ENCODE measurements at places on chromosomes 12 and 14.

GRCh38 chr12:57175428-57176138 is 28.2 kb upstream of the LRP1-AS start:
- no peak for DNase-seq

GRCh38 chr14:25570483-25570882 is 520.5 kb upstream of the STXBP6 start:
- DNase-seq = no peak

DNA sequence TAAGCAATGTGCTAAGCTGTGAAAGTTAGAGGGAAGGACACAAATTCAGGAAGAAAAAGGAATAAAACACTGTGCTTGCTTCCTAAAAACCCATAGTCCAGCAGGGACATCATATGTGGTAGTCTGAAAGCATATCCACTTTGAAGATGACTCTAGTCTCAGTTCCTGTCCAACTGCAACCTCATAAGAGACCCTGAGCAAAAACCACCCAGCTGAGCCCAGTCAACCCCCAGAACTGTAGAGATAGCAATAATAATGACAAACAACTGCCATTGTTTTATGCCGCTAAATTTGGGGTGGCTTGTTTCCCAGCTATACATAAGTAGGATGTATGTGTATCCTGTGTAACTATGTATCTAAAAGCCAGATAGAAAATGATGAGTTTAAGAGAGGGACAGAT is 3.9 kb upstream of the SERPINA4 start:
- no peak for DNase-seq

DNA sequence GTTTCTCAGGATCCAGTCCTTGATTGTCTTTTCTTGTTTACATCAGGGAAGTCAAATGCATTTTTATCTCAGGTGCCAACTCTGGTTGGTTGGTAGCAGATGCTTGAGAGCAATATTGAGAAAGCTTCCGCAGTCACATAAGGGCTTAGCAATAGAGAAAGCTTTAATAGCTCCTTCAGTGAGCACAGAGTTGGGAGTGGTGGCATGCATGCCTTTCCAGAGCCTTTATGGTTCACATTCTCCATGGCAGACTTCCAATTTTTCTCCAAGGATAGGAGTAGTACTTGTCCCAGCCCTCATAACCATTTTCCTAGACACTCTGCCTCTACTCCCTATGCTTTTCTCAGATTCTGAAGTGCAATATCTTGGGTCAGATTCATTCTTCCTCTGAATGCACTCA is 280.4 kb downstream of the AEBP2 start:
- DNase-seq = no peak

GRCh38 chr12:82524641-82525040 is 162.1 kb upstream of the TMTC2 start:
- DNase-seq = no peak

GRCh38 chr12:49137476-49137875 is 6.3 kb upstream of the TUBA1B start:
- DNase-seq = no peak

DNA sequence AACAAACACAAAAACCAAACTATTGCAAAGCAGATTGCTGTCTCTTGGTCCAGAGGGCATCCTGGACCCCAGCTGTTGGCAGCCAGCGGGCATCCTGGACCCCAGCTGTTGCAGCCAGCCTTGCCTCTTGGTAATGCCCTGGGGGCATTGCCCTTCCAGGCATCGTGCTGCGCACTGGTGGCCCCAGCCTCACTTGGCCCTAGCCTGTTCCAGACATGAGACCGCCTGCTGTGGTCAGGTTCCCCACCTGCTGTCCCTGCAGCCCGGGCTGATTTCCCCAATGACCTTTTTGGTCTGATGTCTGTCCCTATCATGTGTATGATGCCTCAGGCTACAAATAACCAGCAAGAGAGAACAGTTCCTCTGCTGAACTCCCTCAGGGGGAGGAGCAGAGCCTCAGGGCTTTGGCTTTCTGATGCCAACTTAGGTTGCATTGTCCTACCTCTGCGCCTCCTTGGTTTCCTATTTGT is 20.8 kb downstream of the MLXIP start:
- DNase-seq = no peak

DNA sequence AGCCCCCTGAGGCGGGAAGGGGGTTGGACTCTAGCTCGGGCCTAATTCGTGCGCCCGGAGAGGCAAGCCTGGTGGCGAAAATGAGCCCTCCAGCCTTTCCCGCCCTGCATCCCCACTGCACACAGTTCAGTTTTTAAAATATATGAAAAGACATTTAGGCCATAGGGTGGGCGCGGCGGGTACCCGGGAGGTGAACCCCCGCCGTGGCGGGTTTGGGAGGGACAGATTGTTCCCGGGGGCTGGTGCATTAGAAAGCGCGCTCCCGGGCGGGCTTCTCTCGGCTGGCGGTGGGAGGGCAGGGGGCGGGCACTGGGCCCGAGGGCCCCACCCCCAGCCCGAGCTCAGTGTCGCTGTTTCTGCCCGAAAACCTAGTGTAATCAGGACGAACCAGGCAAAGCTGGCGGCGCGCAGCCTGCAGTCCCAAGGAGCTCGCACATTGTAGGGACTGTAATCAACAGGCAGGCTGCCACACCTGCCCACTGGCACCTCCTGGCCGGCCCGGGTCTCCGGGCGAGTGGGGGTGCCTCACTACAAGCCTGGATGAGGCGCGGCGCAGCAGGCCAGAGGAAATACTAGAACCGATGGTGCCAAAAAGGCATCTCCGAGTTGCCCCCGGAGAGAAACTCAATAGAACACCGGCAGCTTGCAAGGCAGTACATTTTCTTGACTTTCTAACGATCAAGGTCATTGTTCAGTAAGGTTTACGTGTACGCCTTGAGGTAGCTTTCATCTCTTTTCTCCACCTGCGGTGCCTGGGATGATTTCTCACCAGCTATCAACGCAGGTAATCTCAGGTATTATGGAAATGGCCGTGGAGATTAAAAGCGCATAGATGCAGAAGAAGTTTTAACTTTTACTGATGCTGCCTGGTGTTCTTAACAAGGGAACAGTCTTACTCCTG is 764 bp upstream of the SPTB start:
- DNase-seq = peak; percentile 27

Measured in stimulated activated CD4-positive, alpha-beta T cell treated with anti-CD3 and anti-CD28 coated beads, TNF-alpha, amount 100 ng/mL, for 1 hour (primary cell).